Sigmoid colon (tissue), 7 donors: ENCODE measurements at places on chromosomes 3 and 15. TPM values are rescaled to one million over a fixed set of nuclear protein-coding genes. Genes with fewer than 3 reads are reported as not detected.

CLDN18 gene
- total RNA-seq: not detected

DNA sequence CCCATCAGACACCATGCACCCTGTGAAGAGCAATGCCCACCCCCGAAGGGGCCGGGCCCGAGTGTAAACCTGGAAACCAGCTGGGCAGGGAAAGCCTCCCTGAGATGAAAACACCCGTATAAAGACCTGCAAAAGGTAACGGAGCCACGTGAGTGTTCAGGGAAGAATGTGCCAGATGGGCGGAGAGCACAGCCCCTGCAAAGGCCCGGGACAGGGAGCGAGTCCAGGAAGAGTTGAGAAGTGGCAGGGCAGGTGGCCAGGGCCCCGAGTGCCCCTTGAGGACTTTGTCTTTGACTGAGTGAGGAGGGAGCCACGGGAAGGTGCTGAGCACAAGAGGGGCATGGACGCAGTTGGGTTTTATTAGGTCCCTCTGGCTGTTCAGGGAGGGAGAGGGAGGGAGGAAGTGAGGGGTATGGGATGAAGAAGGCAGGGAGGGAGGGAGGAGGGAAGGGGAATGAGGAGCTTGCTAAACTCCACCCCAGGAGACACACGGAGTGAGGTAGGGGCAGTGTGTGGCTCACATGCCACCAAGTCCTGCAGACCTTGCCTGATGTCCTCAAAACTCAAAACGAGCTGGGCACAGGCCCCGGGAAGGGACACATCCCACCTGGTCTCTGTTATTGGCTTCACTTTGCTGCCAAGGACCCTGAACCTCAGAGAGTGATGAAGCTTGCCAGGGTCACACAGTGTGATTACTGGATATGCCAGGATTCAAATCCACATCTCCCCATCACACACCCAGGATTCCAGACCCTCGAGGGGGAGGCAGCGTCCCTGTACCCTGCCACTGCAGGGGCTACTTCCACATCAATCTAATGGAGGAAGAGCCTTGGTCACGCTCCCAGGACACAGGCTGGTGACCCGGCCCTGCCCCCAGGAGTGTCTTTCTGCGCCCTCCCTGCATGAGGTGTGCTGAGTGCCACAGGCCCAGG, 49.1 kb upstream of the IQSEC1 start:
- H3K4me3 ChIP-seq: no peak overlapping the region
- H3K4me1 ChIP-seq: no peaks in the 10 kb centered on the region
- no peak overlapping the region for H3K27ac ChIP-seq
- no peaks in the 10 kb centered on the region for H3K36me3 ChIP-seq
- H3K27me3 ChIP-seq: no peaks in the 10 kb centered on the region
- DNase-seq: peak; percentile 40

HIGD2B gene
- total RNA-seq: not detected

GRCh38 chr3:27637346-27637995, 84.7 kb downstream of the EOMES start:
- no peak overlapping the region for H3K4me3 ChIP-seq

- no peak for DNase-seq
- peaks cover 38% of the 10 kb centered on the region for H3K4me1 ChIP-seq
- peak overlapping the region; percentile 56 for H3K27ac ChIP-seq
- H3K27me3 ChIP-seq: no peaks in the 10 kb centered on the region
- H3K4me3 ChIP-seq: no peak overlapping the region
Observed at GRCh38 chr15:80911821-80912220, 77.8 kb downstream of the MESD start.

GRCh38 chr3:82736696-82737277, 975.3 kb upstream of the GBE1 start:
- H3K27ac ChIP-seq: no peak overlapping the region
- H3K4me1 ChIP-seq: no peaks in the 10 kb centered on the region
- H3K36me3 ChIP-seq: no peaks in the 10 kb centered on the region
- DNase-seq: no peak
- no peak overlapping the region for H3K4me3 ChIP-seq

DNA sequence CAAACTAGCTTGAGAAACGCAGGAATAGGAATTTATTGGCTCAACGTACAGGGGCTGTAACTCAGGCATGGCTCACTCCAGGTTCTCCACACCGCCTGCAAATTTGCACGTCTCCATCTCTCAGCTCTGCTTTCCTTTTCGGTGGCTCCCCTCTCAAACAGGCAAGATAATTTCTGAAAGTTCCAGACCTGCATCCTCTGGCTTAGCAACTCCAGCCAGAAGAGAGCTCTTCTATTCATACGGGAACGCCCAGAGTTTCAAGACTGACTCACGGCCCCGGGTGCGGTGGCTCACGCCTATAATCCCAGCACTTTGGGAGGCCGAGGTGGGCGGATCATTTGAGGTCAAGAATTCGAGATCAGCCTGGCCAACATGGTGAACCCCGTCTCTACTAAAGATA, 139.7 kb upstream of the BNIP2 start:
- no peak for DNase-seq
- no peaks in the 10 kb centered on the region for H3K27me3 ChIP-seq
- no peaks in the 10 kb centered on the region for H3K4me1 ChIP-seq
- H3K4me3 ChIP-seq: no peak overlapping the region

- peaks cover 17% of the 10 kb centered on the region for H3K4me1 ChIP-seq
- no peak for DNase-seq
- H3K27me3 ChIP-seq: no peaks in the 10 kb centered on the region
- H3K4me3 ChIP-seq: no peak overlapping the region
Observed at GRCh38 chr15:100725121-100726069, 123.0 kb downstream of the ASB7 start.

- H3K4me3 ChIP-seq: no peak overlapping the region
- no peak for DNase-seq
- H3K27ac ChIP-seq: no peak overlapping the region
- H3K4me1 ChIP-seq: no peaks in the 10 kb centered on the region
- no peaks in the 10 kb centered on the region for H3K27me3 ChIP-seq
- peaks cover 45% of the 10 kb centered on the region for H3K36me3 ChIP-seq
Observed at GRCh38 chr3:123305192-123305591, 103.4 kb downstream of the SEC22A start.

DNA sequence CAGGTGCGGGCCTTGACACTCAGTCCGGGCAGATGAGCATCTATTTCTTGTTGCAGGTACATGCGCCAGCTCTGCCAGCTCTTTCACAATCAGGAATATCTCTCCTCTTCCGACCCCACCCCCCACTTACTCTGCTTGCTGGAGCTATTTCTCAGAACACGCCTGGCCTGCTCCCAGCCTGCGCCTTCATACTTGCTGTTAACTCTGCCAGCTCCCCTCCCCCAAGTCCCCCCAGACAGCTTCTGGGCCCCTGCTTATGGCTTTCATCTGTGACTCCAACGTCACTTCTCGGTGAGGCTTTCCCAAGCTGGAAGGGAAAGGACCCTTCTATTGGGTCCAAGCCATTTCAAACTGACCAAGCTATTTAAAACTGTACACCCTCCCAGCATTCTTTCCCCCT, 15.2 kb downstream of the MAGEF1 start:
- no peak overlapping the region for H3K27ac ChIP-seq
- no peaks in the 10 kb centered on the region for H3K27me3 ChIP-seq
- H3K4me1 ChIP-seq: no peaks in the 10 kb centered on the region
- no peak overlapping the region for H3K4me3 ChIP-seq
- DNase-seq: no peak

DNA sequence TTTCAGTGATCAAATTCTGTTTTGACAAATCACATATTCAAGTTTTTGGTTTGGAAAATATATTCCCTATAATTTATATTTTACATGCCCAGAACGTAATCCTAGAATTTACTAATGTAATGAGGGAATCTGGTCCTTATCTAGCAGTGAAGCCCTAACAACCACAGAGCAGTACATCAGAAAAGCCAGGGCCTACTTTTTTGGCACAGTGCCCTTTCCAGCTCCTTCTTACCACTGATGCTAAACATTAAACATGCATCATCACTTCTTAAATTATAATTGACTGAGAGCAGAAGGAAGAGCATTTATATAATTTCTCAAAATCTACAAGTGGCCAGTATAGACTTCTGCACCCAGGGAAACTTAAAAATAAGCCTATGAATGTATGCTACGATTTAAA, 66.7 kb downstream of the FBXL22 start:
- H3K4me1 ChIP-seq: no peaks in the 10 kb centered on the region
- no peak overlapping the region for H3K4me3 ChIP-seq
- no peak overlapping the region for H3K27ac ChIP-seq
- no peaks in the 10 kb centered on the region for H3K27me3 ChIP-seq
- H3K36me3 ChIP-seq: peaks cover 99% of the 10 kb centered on the region
- DNase-seq: no peak

GRCh38 chr15:90585863-90586262, 56.1 kb downstream of the CRTC3 start:
- no peak overlapping the region for H3K4me3 ChIP-seq
- no peak for DNase-seq
- no peaks in the 10 kb centered on the region for H3K27me3 ChIP-seq
- H3K4me1 ChIP-seq: no peaks in the 10 kb centered on the region

MORC1 gene
- total RNA-seq: not detected

CAND2 gene
- 10.7 TPM for total RNA-seq

STXBP5L gene
- total RNA-seq: 14.3 TPM

TGM4 gene
- not detected for total RNA-seq

- H3K4me1 ChIP-seq: no peaks in the 10 kb centered on the region
- peak; percentile 84 for DNase-seq
- peak overlapping the region; percentile 96 for H3K27ac ChIP-seq
- no peaks in the 10 kb centered on the region for H3K27me3 ChIP-seq
- H3K4me3 ChIP-seq: peak overlapping the region; percentile 76
Observed at GRCh38 chr3:33717616-33717865, 513 bp downstream of the CLASP2 start.

PLA2G4B gene
- total RNA-seq: 1.8 TPM

HAPLN3 gene
- total RNA-seq: 1.6 TPM

TMEM108 gene
- total RNA-seq: 3.0 TPM

DNA sequence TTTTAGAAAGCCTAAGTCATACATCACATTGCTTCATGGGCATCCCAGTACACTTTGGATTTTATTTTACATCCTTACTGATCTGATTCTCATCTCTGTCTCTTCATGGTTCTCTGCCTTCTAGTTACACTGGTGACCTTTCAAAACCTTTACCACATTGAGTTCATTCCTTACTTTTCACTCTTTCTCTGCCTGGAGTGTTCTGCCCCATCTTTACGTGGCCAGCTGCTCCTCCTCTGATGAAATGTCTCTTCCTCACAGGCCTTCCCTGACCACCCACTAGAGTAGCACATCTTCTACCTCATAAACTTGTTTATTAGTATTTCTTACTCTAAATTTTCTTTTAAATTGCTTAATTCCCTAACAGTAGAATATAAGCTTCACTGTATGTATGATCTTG, 17.7 kb downstream of the CTNNB1 start:
- H3K27ac ChIP-seq: no peak overlapping the region
- peaks cover 90% of the 10 kb centered on the region for H3K4me1 ChIP-seq
- H3K4me3 ChIP-seq: no peak overlapping the region
- H3K27me3 ChIP-seq: no peaks in the 10 kb centered on the region
- DNase-seq: no peak

ZBBX gene
- not detected for total RNA-seq

ARPP21 gene
- 0.83 TPM for total RNA-seq

- no peak overlapping the region for H3K27ac ChIP-seq
- H3K36me3 ChIP-seq: peaks cover 78% of the 10 kb centered on the region
- no peak overlapping the region for H3K4me3 ChIP-seq
- no peaks in the 10 kb centered on the region for H3K27me3 ChIP-seq
- no peaks in the 10 kb centered on the region for H3K4me1 ChIP-seq
- no peak for DNase-seq
Observed at GRCh38 chr15:64713592-64713991, 61.8 kb downstream of the RBPMS2 start.

DNA sequence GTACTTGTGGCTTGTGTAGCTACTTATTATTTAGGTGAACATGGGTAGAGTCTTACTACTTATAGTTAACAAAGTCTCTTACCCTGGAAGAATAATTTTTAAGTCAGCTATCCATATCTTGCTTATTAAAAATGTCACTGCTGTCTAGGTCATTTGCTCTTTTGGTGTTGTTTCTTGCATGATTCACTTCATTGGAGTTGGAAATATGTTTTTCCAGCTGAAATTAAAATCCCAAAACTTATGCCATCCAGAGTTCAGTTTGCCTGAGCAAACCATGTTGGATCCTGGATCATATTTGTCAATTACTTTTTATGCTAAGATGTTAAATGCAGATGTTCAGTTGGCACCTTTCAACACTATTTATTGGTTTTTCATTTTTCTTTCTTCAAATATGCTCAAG, 421.0 kb upstream of the RBMS3 start:
- no peak for DNase-seq
- H3K27me3 ChIP-seq: no peaks in the 10 kb centered on the region
- H3K36me3 ChIP-seq: no peaks in the 10 kb centered on the region
- no peak overlapping the region for H3K27ac ChIP-seq

GRCh38 chr3:74832925-74833324, 218.5 kb upstream of the CNTN3 start:
- H3K27me3 ChIP-seq: no peaks in the 10 kb centered on the region
- DNase-seq: no peak
- no peak overlapping the region for H3K4me3 ChIP-seq
- no peaks in the 10 kb centered on the region for H3K36me3 ChIP-seq
- H3K27ac ChIP-seq: no peak overlapping the region

DNA sequence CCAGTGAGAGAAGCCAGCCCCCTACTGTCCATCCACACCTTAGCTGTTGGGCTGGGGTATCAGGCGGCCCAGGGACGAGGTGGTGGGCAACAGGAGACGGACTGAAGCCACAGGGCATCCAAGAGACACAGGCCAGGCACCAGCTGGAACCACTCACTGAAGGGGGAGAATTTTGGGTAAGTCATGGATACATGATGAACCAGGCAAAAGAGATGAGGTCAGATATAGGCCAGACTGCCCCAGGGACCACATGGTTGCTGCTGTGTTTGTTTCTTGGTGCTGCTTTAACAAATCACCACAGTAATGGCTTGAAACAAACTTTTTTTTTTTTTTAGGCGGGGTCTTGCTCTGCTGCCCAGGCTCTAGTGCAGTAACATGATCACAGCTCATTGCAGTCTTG, 66.4 kb downstream of the SEMA5B start:
- H3K4me1 ChIP-seq: peaks cover 22% of the 10 kb centered on the region
- no peak overlapping the region for H3K27ac ChIP-seq
- no peak overlapping the region for H3K4me3 ChIP-seq

GAP43 gene
- total RNA-seq: 18.9 TPM

- H3K27ac ChIP-seq: no peak overlapping the region
- no peaks in the 10 kb centered on the region for H3K27me3 ChIP-seq
- no peaks in the 10 kb centered on the region for H3K36me3 ChIP-seq
- H3K4me3 ChIP-seq: no peak overlapping the region
- H3K4me1 ChIP-seq: no peaks in the 10 kb centered on the region
Observed at GRCh38 chr15:58605931-58606530, 143.5 kb downstream of the ADAM10 start.

PLXND1 gene
- total RNA-seq: 73.5 TPM
